ENCODE measurements at places on chromosomes 5 and 9.

DNA sequence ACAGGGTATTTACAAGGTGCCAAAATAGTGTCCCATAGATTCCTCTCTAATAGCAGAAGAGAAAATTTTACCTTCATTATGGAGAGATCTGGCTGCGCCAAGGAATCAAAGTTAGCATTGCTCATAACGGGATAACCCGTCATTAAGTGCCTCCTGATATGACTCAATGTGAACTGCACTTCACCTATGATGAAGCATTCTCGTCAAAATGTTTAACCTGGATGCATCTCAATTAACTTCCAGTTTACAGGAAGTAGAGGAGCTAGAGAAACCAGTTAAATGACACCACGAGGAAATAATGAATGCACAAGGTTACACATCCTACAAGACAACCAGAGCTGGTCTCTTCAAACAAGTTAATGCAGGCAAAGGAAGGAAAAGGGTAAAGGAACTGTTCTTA, 17.2 kb downstream of the FBXW11 start:
- no peak for DNase-seq

- DNase-seq = no peak
Observed at GRCh38 chr5:28390341-28390740, 1352.0 kb upstream of the CDH9 start.

- no peak for DNase-seq
Observed at GRCh38 chr5:137693951-137694721, 41.8 kb downstream of the KLHL3 start.

- DNase-seq = no peak
Observed at GRCh38 chr5:82792096-82792495, 285.1 kb downstream of the TMEM167A start.

DNA sequence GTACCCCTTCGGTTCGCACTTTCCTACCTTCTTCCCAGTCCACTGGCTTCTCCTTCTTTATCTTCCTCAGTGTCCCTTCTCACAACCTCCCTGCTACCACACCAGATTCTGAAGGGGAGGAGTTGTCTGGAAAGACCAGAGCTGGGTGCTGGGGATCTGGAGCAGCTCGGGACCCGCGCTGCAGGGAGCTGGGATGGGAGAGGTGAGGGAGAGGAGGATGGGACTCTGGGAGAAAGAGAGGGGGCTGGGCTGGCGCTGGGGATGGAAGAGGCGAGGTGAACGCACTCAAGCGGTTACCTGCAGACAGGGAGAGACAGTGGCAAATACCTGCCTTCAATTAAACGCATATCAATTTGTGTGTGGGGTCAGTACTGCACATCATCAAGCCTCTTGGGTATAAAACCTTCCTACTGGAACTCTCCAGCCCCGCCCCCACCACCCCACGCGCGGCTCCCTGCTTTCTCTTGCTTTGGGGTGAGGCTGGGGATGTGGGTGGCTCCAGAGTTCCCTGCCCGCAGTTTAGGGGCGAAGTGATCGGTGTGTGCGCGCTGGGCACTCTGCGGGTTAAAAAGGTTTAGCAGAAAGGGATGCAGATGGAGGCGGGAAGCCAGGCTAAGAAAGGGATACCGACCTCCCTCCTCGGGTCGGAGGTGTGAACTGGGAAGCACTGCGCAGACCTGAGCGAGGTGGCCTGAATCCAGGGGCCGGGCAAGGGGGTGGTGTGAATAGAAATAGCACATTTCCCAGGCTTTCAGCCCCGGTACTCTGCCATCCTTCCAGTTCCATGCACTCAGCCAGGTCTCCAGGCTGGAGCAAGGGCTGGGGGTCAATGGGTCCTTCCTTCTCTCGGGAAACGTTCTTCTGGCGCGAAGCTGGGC, 977 bp upstream of the PAM start:
- DNase-seq = no peak

DNA sequence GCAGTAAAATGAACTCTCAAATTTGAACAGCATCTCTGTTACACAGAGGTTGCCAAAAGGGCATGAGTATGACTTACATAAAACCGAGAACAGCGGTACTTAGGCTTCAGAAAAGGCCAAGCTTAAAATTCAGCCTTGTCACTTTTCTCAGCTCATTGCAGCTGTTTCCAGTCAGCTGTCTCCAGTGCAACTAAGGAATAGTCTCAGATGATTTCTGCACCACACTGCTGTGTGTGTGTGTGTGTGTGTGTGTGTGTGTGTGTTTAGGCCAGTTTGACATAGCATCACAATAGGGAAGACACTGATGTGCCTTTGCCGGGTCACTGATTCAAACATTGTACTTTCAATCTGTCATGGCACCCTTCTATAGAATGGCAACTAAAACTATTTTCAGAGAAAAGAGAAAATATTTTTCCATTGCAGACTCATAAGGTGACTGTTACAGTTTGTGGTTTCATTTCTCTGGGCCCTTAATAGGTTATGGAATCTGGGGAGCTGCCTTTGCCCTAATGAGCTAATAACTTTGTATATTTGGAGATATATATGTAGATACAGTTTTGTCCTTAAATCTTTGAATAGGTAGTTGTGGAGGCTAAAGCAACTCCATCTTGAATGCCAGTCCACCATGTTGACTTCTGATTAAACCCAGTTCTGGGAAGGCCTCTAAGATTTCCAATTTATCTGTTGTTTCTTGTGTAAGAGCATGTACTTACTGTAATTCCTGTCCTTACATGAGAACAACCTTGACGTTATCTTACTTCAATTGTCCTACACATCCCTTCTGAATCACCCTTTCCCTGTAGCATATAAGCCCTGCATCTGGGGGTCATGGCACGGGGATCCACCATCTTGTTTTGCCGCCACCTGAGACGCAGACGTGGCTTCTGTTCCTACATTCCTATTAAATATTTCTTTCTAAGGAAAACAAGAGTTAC, 4.5 kb downstream of the LSM11 start:
- no peak for DNase-seq

DNA sequence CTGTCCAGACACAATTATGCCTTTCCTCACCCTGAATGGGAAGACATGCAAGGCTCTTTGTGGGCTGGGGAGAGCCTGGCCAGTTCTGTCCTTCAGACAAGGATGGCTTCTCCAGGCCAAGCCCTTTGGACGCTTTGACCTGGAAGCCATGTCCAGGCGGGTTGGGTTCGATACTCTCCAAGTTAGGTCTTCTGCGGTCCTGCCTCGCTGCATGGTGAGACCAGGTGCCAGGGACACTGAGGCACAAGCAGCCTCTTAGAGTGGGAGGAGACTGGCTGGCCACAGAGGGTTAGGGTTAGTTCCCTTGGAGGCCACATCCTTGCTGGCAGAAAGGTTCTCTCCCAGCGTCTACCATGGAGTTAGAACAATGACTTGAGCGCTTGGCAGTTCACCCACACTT, 67.6 kb downstream of the SHB start:
- no peak for DNase-seq

GRCh38 chr5:13227513-13227912, 717.0 kb downstream of the DNAH5 start:
- no peak for DNase-seq

GRCh38 chr5:65081071-65081470, 312.3 kb downstream of the CWC27 start:
- no peak for DNase-seq

DNA sequence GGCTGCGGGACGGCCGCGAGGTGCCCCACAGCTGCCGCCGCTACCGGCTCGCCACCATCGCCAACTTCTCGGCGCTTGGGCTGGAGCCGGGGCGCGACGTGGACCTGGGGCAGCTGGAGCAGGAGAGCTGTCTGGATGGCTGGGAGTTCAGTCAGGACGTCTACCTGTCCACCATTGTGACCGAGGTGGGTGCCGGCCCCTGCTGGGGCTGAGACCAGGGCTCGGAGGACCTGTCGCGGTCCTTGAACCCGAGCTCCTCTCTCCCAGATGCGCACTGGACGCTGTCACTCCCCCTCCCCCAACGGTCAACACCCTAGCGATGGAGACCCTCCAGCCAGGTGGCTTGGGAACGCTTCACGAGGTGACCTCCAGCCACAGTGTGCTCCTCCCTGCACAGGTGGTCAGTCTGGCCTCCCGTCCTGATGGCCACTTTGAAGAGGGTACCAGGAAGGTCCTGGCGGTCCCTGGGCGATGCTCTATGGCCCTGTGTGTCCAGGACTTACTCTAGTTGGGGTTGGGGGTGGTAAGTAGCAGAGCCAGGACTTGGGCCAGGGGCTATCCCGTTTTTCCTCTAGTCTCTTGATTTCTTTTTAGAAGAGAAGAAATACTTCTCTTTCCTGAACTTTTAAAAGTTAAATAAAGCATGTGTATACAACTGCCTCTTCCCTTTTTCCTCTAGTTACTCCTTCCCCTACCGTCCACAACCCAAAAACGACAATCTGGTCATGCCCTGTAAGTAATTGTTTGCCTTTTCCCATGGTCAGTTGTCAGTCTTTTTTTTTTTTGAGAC, 866 bp downstream of the SLC22A5 start:
- no peak for DNase-seq

GRCh38 chr5:104599726-104600125, 1037.1 kb upstream of the NUDT12 start:
- no peak for DNase-seq

DNA sequence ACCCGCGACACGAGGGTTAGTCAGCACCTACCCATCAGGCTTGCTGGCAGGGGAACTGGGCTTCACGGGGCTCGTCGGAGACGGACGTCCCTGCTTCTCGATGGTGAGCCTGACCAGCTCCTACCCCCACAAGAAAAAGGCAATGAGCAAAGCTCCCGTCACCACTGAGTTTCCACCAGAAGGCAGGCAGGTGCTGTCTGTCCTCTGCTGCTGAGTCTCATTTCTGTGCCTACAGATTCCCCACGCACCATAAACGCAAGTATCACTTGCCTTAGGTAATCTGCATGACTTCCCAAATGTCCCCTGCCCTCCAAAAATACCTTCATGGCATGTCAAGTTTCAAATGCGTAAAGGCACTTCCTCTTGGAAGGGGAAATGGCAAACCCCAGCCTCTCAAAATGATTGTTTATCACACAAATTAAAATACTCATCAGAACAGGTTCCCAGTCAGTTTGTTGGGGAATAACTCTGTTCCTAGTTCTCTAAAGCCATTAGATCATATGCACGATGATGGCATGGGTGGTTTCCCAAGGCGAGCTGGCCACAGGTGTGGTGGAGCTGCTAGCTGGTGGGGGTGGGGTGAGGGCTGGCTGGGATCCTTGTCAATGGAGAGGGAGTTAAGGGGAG, 85.0 kb downstream of the PRRT1B start:
- no peak for DNase-seq

DNA sequence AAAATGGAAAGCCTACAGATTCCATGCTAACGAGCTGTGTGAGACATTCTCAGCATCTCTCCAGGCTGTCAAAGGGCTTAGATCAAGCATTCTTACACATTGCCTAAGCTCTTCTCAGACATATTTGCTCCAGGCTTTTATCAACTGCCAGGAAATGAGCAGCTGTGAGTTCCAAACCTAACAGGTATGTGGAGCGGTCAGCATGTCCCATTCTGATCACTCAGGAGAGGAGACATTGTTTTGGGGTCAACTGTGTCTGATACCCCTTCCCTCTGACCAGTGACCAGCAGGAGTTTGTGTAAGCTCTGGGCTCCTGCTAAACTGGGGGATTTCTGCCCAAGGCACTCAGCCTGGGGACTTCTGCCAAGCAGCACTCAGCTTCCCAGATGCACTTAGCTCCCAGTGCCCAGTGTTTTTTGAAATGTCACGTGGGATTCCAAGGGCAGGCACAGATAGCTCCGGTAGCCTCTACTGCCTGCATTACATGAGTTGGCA, 229.1 kb downstream of the SEC61B start:
- no peak for DNase-seq

DNA sequence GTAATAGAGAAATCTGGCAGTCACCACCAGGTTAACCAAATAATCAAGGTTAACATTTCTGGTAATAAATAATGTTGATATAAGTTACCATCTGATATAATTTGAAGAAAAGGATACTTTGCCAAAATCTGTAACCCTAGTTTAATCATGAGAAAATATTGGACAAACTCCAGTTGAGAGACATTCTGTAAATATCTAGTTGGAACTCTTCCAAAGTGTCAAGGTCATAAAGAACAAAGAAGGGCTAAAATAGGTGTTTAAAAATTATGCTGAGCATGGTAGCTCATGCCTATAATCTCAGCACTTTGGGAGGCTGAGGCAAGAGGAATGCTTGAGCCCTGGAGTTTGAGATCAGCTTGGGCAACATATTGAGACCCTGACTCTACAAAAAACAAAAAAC, 253.3 kb downstream of the MRPS30 start:
- no peak for DNase-seq

- DNase-seq = no peak
Observed at GRCh38 chr9:132183715-132184114, 21.9 kb downstream of the NTNG2 start.

DNA sequence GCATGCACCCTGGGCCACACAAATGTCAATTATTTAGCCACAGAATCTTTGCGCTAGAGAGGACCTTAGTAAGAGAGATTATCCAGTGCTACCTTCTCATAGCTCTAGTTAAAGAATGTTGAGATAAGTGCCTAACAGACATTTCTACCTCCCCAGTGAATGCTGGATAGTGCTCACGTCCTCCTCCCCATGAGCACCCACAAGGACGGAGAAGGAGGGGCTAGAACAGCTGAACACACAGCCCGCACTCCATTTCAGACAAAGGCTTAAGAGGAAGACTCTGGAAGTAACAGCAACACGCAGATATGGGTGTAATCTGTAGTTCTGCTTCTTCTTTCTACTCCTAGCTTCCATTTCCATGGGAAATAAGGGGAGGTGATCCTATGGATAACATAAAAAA, 120.5 kb downstream of the FEM1C start:
- no peak for DNase-seq

- no peak for DNase-seq
Observed at GRCh38 chr9:115442054-115442453, 324.1 kb upstream of the TNC start.

GRCh38 chr5:41410307-41410706, 100.1 kb downstream of the PLCXD3 start:
- no peak for DNase-seq

DNA sequence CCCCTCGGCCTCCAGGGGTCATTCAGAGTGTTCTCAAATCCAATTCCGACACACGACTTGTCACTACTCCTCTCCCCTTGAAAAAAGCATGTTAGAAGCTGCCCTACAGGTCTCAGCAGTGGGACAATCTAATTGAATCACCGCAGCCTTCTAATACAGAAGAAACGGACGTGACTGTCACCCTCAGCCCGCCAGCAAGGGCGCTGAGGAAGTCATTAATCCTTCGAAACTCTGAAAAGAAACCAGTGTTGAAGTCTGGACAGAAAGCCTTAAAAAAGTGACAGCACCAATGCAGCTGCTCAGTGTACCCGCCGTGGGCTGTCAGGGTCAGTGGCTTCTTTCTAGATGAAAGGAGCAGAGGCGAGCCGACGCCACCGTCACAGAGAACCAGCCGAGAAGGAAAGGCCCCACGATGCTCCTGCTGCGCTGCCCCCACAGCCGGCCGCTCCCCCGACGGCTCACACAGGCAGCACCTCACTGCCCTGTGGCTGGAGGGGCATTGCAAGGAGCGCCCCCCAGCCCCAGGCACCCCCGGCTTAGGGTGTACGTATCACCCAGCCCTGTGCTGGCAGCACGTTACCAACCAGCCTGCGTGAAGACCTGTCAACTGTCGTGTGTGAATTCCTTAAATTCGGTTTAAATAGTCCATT, 5.7 kb downstream of the BRD3OS start:
- no peak for DNase-seq

GRCh38 chr5:129629575-129629974, 118.3 kb upstream of the MINAR2 start:
- no peak for DNase-seq

GRCh38 chr5:176837707-176838115, 27.4 kb downstream of the UNC5A start:
- no peak for DNase-seq

GRCh38 chr5:109315245-109315644, 94.5 kb downstream of the PJA2 start:
- DNase-seq = no peak
